ENCODE measurements at places on chromosomes 7 and 10. TPM values are rescaled to one million over a fixed set of nuclear protein-coding genes. Genes with fewer than 3 reads are reported as not detected.

The ADD3 gene
- 44.7 TPM for polyA plus RNA-seq

- H3K4me3 ChIP-seq: no peak overlapping the region
- DNase-seq: no peak
- no peak overlapping the region for H3K27ac ChIP-seq
- H3K4me1 ChIP-seq: no peaks in the 10 kb centered on the region
- H3K27me3 ChIP-seq: no peaks in the 10 kb centered on the region
These were observed 265.6 kb upstream of the NPVF start for GRCh38 chr7:25493805-25494366.

- H3K27ac ChIP-seq: no peak overlapping the region
- no peaks in the 10 kb centered on the region for H3K4me1 ChIP-seq
- H3K27me3 ChIP-seq: no peaks in the 10 kb centered on the region
- no peak for DNase-seq
These were observed 22.1 kb upstream of the GLCCI1 start for GRCh38 chr7:7946486-7946885.

The FAM25G gene
- not detected for polyA plus RNA-seq

The HABP2 gene
- 34.9 TPM for polyA plus RNA-seq

The ZFYVE27 gene
- 34.9 TPM for polyA plus RNA-seq

The CAMK2B gene
- polyA plus RNA-seq: 11.6 TPM

- H3K4me1 ChIP-seq: no peaks in the 10 kb centered on the region
- DNase-seq: no peak
- H3K27me3 ChIP-seq: no peaks in the 10 kb centered on the region
- no peak overlapping the region for H3K27ac ChIP-seq
These were observed 27.7 kb downstream of the ANXA8 start for GRCh38 chr10:47456079-47456785.

DNA sequence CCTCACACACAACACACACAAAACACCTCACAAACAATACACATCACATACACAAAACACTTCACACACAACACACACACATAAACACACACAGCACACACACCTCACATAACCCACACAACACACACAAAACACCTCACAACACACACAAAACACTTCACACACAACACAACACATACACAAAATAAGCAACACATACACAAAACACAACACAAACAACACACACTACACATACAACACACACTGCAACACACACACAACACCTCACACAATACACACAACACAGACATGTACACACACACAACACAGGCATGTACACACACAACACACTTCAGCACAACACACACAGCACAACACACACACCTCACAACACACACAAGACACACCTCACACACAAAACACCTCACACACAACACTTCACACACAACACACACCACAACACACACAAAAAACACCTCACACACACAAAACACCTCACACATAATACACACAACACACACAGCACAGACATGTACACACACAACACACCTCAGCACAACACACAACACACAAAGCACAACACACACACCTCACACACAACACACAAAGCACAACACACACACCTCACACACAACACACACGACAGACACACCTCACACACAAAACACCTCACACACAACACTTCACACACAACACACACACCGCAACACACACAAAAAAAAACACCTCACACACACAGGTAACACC lies 107.5 kb downstream of the TNS3 start:
- no peaks in the 10 kb centered on the region for H3K36me3 ChIP-seq
- H3K4me3 ChIP-seq: no peak overlapping the region
- peak overlapping the region; percentile 84 for H3K27ac ChIP-seq
- no peak for DNase-seq

- H3K27me3 ChIP-seq: no peaks in the 10 kb centered on the region
- DNase-seq: no peak
- H3K27ac ChIP-seq: no peak overlapping the region
- no peaks in the 10 kb centered on the region for H3K4me1 ChIP-seq
- no peaks in the 10 kb centered on the region for H3K36me3 ChIP-seq
These were observed 3.5 kb upstream of the KCP start for GRCh38 chr7:128913870-128914565.

The CCDC172 gene
- not detected for polyA plus RNA-seq

- no peak for DNase-seq
- H3K4me1 ChIP-seq: no peaks in the 10 kb centered on the region
- no peaks in the 10 kb centered on the region for H3K36me3 ChIP-seq
- no peaks in the 10 kb centered on the region for H3K27me3 ChIP-seq
- no peak overlapping the region for H3K27ac ChIP-seq
- H3K4me3 ChIP-seq: no peak overlapping the region
These were observed 177.9 kb downstream of the PDE1C start for GRCh38 chr7:31892099-31892829.

The PON1 gene
- 0.26 TPM for polyA plus RNA-seq

GRCh38 chr10:95401704-95402469 lies 111.1 kb upstream of the PDLIM1 start:
- no peak overlapping the region for H3K4me3 ChIP-seq
- no peaks in the 10 kb centered on the region for H3K4me1 ChIP-seq
- no peak for DNase-seq
- H3K36me3 ChIP-seq: no peaks in the 10 kb centered on the region
- H3K27me3 ChIP-seq: no peaks in the 10 kb centered on the region

DNA sequence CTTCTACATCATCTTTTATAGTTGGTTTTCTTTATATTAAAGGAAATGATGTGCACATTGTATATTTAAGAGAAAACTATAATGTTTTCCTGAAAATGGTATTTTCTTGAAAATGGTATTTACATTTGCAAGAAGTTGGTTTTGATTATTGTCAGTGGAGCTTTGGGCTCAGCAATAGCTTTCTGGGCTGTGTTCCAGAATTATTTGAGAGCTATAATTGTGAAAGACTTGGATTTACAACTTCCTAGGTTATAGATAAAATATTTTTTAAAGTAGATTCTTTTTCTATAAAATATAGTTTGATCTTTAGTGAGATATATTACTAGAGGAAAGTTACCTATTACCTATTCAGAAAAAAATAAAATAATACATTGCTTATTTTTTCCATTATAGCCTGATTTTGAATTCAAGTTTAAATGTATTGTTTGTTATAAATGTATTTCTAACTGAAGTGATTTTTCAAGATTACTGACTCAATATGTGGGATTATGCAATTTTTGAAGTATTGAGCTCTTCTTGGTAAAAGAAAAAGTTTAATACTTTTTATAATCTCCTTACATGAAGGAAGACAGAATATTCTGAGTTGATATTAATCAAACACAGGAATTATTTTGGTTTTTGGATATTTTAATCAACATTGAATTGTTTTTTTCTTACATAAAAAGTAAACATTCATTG lies 20.2 kb downstream of the GNAI1 start:
- H3K36me3 ChIP-seq: no peaks in the 10 kb centered on the region
- no peak for DNase-seq
- no peak overlapping the region for H3K4me3 ChIP-seq
- peaks cover 8% of the 10 kb centered on the region for H3K4me1 ChIP-seq
- no peak overlapping the region for H3K27ac ChIP-seq
- H3K27me3 ChIP-seq: no peaks in the 10 kb centered on the region

Measured in pancreas (tissue), 10 donors.